Fibroblast of skin of right biceps (primary cell): ENCODE measurements at places on chromosomes 5 and 9.
A peak's percentile ranks its signal among the peaks of the same experiment; 100 is the strongest.

DNA sequence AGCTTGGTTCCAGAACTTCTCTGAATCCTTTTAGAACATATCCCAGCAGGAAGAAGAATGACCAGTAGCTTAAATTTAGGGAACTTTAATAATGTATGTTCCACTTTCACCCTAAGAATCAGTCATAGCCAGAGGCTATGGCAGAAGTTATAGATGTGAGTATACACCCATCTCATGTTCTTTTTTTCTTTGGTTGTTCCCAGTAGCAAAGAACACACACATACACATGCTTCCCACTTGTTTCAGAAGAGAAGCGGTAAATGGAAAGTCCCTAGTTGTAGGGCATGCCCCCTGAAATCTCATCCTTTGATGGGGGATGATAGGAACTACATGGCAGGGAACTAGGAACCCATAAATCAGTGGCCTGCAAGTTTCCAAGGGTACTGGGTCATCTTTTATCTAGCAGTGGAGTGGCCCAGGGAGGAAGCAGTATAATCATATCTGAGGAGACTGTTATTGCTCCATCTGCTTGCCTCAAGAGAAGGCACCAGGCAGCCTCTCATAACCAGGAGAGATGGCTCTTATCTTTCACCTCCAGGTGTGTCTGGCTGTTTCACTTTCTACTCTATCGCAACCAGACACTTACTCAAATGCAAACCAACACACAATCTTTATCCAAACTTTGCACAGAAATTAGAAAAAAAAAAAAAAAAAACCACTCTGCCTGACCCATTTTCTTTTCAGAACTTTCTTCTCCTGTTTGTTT lies 109.5 kb downstream of the SNCAIP start:
- no peak for DNase-seq

GRCh38 chr9:117435630-117436261 lies 20.9 kb upstream of the ASTN2 start:
- DNase-seq: no peak

DNA sequence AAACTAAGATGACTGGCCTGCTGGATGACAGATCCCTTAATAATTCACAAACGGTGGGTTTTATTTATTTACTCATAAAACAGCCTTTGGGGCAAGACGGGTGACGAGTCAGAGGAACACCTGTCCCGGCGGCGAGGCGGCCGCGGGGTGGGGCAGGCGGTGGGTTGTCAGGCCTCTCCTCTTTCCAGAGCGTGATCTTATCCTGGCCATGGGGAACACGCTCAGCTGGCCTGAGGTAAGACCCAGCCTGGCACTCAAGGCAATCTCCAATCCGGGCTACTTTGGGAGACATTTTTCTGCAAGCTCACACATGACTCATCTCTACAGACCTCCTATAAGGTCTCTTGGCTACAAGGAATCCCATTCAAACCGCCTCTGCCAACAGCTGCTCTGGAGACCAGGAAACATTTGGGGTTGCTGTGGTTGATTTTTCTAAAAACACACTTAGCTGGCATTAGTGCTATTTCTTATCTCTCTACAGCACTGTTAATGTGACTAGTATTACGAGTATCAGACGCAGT lies 6.3 kb downstream of the RAPGEF1 start:
- peak; percentile 92 for DNase-seq

DNA sequence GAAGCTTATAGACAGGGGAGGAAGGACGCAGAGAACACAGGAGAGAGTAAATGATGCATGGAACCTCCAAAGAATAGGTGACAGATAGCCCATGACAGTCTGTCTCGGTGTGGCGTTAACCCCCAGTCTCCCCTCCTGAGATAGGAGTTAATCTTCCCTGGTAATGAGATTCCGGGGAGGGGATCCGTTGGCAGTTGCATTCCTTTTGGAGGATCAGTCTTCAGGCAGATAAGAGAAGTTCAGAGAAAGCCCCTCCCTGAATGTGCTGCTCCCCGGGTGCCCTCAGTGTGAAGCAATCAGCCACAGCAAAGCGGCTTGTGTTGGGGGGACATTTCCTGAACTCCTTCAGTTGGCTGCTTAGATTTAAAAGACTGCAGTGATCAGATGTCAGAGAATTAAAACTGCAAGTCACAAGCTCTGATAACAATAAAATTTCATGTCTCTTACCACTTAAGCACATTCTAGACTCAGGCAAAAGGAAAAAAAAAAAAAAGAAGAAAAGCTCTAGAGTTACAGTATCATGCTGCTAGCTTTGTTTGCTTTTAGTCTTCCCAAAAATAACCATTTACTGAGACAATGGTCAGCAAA lies 121.1 kb downstream of the EGFLAM start:
- DNase-seq: no peak

DNA sequence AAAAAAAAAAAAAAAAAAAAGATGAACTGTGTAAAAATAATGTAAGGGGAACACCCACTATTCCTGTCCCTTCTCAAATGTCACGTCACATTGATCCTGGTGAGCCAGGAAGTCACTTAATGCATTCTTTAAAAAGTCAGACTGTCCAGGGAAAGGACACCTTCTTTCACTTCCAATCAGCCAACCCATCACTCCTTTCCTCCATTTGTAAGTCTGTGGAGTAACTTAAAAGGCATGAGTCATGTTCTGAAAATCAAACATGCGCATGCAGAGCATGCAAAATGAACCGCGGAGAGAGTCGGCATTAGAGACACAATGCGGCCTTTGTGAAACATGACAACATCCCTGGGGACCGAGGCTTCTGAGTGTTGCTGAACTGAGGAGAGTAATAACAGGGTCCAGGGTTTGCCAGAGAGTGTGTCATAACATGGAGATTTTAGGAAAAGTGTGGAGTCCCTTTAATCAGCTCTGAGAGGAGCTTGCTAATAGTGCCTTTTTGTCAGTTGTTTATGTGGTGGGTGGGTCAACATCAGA lies 77.6 kb upstream of the SEMA6A start:
- DNase-seq: peak; percentile 88

- no peak for DNase-seq
Observed at GRCh38 chr9:116736399-116737151, 49.5 kb downstream of the TRIM32 start.

- DNase-seq: no peak
Observed at GRCh38 chr5:43353668-43354067, 40.5 kb upstream of the HMGCS1 start.

- peak; percentile 20 for DNase-seq
Observed at GRCh38 chr9:71936066-71936465, 24.6 kb downstream of the C9orf85 start.

DNA sequence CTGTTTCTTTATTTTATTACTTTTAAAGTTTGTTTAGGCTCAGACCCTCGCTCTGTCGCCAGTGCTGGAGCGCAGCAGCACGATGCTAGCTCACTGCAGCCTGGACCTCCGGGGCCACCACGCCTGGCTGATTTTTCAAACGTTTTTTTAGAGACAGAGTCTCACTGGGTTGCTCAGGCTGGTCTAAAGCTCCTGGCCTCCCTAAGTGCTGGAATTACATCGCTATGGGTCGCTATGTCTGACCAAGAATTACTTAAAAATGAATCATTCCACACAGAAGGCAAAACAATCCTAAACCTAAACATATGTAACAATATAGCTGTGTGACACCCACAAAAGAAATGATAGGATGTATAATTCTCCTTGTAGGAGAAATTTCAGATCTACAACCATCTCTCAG lies 86.9 kb upstream of the SIMC1 start:
- DNase-seq: peak; percentile 82

DNA sequence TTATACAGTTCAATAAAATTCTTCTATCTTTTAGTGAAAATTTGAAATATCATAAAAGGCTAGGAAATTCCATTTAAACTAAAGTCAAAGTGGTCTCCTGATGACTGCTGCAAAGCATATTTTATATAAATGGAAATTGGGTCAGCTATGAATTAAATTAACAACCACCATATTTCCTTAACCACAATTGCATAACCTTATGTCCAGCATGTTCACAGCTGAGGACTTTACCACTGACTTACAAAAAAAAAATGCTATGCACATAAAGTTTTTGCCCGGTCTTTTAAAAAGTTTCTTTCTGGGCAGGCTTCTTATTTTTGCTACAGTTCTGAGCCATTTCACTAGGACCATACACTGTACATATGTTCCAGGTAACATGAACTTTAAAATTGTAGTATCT lies 208.6 kb upstream of the RGMB start:
- peak; percentile 21 for DNase-seq
